ENCODE measurements at places on chromosomes 11 and 22. TPM values are rescaled to one million over a fixed set of nuclear protein-coding genes. Genes with fewer than 3 reads are reported as not detected.

- no peaks in the 10 kb centered on the region for H3K27me3 ChIP-seq
- H3K4me3 ChIP-seq = no peak overlapping the region
- no peaks in the 10 kb centered on the region for H3K36me3 ChIP-seq
- no peaks in the 10 kb centered on the region for H3K4me1 ChIP-seq
These were observed 255.7 kb downstream of the CTTN start for GRCh38 chr11:70654016-70654415.

GRCh38 chr11:114317787-114318137 is 21.6 kb downstream of the NNMT start:
- no peak for DNase-seq
- H3K4me1 ChIP-seq = peaks cover 67% of the 10 kb centered on the region
- H3K4me3 ChIP-seq = no peak overlapping the region
- peaks cover 14% of the 10 kb centered on the region for H3K36me3 ChIP-seq
- H3K27me3 ChIP-seq = no peaks in the 10 kb centered on the region

DNA sequence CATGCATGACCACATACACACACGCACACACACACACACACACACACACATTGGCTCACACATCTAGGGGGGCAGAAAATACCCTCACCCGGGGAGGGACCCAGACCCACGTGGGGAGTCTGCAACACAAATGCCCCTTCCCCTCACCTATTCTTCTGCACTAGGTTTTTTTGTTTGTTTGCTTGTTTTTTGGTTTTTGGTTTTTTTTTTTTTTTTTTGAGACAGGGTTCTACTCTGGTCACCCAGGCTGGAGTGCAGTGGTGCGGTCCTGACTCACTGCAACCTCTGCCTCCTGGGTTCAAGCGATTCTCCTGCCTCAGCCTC is 28.4 kb downstream of the WEE1 start:
- no peak overlapping the region for H3K27ac ChIP-seq
- no peaks in the 10 kb centered on the region for H3K36me3 ChIP-seq
- no peak overlapping the region for H3K4me3 ChIP-seq
- H3K27me3 ChIP-seq = no peaks in the 10 kb centered on the region
- peaks cover 10% of the 10 kb centered on the region for H3K4me1 ChIP-seq

DNA sequence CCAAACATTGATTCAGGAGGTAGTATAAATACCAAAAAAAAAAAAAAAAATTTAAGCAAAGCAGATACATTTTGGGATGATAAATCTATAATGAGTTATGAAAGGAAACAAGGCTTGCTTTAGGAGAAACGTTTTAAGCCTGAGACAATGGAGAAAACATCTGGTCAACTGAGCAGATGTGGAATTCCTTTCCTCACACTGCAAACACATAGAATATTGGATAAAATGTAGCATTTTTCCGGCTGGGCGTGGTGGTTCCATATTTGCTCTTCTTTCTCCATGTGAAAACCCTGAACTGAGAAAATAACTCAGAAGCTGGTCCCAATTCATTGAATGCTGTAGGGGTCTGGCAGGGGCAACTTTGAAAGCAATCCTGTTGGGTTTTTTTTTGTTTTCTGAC is 33.9 kb downstream of the ENDOD1 start:
- H3K4me1 ChIP-seq = no peaks in the 10 kb centered on the region
- H3K27me3 ChIP-seq = no peaks in the 10 kb centered on the region
- H3K27ac ChIP-seq = no peak overlapping the region

- H3K4me3 ChIP-seq = peak overlapping the region; percentile 93
- DNase-seq = no peak
- peaks cover 13% of the 10 kb centered on the region for H3K36me3 ChIP-seq
- H3K27ac ChIP-seq = no peak overlapping the region
These were observed 846 bp downstream of the RNF26 start for GRCh38 chr11:119335091-119335654.

DNA sequence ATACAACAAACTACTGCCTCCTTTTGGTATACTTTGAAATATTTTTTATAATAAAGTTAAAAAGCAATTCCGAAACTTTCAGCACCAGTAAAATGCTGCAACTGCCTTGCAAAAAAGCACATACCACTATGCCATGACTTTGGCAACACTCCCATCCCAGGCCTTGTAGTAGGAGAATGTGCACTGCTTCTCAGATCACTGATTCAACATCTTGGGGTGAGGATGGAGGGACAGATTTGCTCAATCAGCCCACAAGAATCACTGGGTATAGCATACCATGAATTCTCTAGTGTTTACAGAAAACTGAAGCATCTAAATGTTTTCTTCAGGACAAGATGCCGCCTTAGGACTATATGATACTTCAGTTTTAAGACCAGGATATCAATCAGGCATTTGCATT is 14.9 kb downstream of the EIF4ENIF1 start:
- no peak for DNase-seq
- peaks cover 6% of the 10 kb centered on the region for H3K4me1 ChIP-seq
- no peak overlapping the region for H3K27ac ChIP-seq
- peaks cover 31% of the 10 kb centered on the region for H3K36me3 ChIP-seq
- no peak overlapping the region for H3K4me3 ChIP-seq

DNA sequence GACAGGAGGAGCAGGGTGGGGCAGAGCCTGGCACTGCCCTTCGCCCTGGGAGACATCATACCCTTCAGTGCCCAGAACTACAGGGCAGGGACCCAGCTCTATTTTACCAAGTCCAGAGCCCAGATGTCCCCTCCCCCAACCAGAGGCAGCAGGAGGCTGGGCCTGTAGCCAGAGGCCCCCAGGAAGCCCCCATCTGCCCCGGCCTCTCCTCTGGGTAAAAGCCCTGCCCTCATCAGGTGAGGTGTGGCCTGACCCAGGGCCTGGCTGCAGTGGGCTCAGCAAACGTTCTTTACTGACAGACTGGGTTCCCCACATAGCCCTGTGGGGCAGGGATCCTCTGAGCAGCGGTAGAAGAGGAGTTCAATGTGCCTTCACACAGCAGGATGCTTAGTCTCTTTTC is 51.8 kb upstream of the SLC22A12 start:
- DNase-seq = peak; percentile 29
- no peaks in the 10 kb centered on the region for H3K36me3 ChIP-seq
- no peak overlapping the region for H3K27ac ChIP-seq
- H3K4me1 ChIP-seq = no peaks in the 10 kb centered on the region
- no peak overlapping the region for H3K4me3 ChIP-seq
- peaks cover 19% of the 10 kb centered on the region for H3K27me3 ChIP-seq

DNA sequence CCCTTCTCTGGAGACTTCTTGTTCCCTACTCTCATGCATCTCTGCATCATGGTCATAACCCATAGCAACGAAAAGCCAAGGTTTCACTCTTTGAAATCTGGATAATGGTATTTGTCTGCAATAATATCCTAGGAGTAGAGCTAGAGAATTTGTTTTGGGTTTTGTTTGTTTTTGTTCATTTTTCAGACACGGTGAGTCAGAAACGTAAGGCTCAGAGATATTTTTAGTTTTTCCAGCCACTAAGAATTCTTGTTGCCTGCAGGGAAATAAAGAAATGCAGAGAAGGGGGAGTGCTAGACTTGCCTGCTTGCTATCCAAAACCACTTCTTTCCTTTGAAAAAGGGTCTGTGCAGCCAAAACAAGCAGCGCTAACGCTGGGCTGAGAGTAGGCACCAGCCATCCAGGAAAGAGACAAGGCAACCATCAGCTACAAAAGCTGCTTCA is 26.0 kb downstream of the POU2AF3 start:
- H3K4me3 ChIP-seq = no peak overlapping the region
- DNase-seq = no peak
- no peaks in the 10 kb centered on the region for H3K27me3 ChIP-seq
- peaks cover 3% of the 10 kb centered on the region for H3K4me1 ChIP-seq
- no peak overlapping the region for H3K27ac ChIP-seq

GRCh38 chr11:110087812-110088534 is 5.2 kb upstream of the ZC3H12C start:
- H3K4me1 ChIP-seq = peaks cover 29% of the 10 kb centered on the region
- H3K4me3 ChIP-seq = no peak overlapping the region
- no peak for DNase-seq
- H3K27ac ChIP-seq = peak overlapping the region; percentile 47

Gene MLC1
- total RNA-seq = 3.2 TPM

Gene AGBL2
- 6.0 TPM for total RNA-seq

Gene TPBGL
- total RNA-seq = 0.47 TPM

All from lower lobe of right lung (tissue), 2 donors.